ENCODE measurements at places on chromosomes 1 and 21.

DNA sequence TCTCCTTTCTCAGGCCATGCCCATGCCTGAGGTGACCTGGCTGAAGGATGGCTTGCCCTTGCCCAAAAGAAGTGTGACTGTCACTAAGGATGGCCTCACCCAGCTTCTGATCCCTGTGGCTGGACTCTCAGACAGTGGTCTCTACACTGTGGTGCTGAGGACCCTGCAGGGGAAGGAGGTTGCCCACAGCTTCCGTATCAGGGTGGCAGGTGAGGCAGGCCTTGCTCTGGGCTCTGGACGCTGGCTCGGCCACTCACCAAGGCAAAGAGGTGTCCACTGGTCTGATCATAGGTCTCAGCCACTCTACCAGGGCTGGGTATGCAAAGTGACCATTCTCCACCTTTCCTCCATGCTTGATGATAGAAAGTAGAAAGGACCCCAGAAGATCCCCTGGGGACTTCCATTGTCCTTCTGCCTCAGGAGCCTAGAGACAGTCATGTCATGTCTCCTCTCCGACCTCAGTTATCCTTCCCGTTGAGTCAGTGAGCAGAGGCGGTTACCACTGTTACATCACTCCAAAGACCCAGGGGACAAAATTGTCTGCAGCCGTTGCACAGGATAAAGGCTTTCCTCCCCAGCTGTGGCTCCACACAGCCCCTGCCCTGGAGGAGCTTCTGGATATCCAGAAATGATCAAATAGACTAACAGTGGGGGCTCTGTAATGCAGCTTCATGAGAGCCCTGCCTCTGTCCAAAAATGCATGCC, 34.2 kb downstream of the IGFN1 start:
- no peak for DNase-seq

- no peak for DNase-seq
Observed at GRCh38 chr1:3714814-3715213, 37.4 kb upstream of the CCDC27 start.

GRCh38 chr1:94329986-94330385, 88.2 kb upstream of the ABCD3 start:
- no peak for DNase-seq

DNA sequence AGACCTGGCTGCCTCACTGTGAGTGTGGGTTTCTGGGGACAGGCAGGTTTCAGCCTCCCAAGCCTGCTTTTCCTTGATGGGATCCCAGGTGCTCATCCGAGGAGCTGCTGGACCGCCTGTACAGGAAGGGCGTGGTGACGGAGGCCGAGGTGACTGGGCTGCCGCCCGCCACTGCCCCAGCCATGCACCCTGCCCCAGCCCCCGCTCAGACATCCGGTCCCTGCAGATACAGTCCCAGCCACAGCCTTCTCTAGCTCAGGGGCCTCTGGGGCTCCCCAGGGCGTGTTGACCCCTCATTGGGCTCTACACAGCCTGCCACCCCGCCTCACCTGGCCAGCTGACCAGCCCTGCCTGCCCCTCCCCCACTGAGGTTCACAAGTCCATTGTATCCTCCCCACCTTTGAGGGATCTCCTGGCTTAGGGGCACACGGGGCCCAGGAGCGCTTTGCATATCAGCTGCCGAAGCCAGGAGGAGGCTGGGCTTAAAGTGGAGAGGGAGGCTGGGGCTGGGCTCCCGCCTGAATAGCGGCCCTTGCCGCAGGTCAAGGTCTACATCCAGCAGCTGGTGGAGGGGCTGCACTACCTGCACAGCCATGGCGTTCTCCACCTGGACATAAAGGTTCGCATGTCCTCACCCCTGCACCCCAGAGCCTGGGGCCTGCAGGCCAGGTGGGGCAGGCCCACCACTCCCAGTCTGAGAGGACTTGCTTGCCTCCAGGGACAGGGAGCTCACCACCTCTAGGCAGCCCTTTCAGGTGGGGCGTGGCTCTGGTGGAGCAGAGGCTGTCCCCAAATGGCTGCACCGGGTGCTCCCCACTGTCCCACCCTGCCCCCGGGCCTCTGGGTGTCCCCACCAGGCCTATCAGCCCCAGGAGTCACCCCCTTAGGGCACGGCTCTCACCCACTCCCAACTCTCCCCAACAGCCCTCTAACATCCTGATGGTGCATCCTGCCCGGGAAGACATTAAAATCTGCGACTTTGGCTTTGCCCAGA, 38.5 kb downstream of the TRIM11 start:
- DNase-seq: no peak

- no peak for DNase-seq
Observed at GRCh38 chr1:230992100-230992774, 13.3 kb downstream of the ARV1 start.
